ENCODE measurements at places on chromosomes 5 and 9. TPM values are rescaled to one million over a fixed set of nuclear protein-coding genes. Genes with fewer than 3 reads are reported as not detected.

The PCDHB4 gene
- total RNA-seq: 2.3 TPM

The XRCC4 gene
- total RNA-seq: 12.0 TPM

The FOXI1 gene
- total RNA-seq: not detected

The CCDC171 gene
- 2.8 TPM for total RNA-seq

The CDH10 gene
- total RNA-seq: 0.22 TPM

The OCLN gene
- total RNA-seq: 70.6 TPM

The RGS3 gene
- 16.6 TPM for total RNA-seq

The NOTCH1 gene
- 76.7 TPM for total RNA-seq

The PCDHA5 gene
- total RNA-seq: 0.85 TPM

The GABRA1 gene
- total RNA-seq: 0.48 TPM

DNA sequence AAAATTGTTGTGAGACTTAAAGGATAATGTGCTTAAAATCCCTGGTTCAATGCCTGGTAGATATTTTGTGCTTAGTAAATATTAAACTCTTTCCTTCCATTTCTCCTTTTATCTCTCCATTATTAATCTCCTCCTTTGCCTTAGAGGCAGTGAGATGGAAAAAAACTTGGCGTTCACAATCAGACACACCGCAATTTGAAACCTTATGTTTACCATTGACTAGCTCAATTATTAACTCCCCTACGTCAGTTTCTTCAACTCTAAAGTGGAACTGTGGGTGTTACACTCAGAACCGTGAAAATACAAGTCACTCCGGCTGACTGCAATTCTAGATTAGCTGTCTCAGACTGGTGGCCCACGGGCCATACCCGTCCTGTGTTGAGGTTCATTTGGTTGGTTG, 327.2 kb downstream of the DEPDC1B start:
- no peak for DNase-seq

DNA sequence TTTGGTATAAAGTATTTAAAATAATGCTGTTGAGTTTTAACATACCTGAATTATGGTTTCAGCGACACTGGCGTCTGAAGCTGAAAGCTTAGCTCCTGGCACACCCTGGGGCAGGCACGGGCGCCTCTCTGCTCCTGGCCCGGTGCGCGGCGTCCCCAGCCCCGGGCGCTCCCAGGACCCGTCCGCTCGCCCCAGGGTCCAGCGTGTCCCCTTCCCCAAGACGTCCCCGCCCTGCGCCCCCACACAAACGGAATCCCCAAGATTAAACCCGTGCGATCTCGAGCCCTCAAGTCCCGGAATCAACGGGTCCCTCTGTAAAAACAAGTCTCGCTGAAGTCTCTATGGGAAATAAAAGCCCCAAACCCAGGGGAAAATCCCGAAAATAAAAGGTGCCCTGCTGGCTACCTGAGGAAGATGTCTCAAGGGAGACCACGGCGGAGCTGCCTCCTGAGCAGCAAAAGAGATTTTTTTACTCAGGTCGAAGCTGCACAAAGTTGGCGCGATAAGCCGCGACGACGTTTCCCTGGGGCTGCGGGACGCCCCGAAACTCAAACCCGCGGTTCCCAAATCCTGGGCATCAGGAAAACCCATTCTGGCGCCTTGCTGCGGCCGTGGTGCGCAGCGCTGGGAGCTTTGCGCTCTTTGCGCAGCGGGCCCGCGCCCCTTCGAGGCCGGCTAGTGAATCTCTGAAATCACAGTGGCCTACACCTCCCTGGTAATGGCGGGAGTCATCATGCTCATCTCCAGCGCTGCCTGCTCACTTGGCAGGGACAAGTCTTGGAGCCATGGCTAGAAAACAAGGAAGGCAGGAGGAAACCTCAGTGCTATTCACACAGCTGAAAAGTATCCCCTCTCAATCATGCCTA, 6.3 kb upstream of the IFNA8 start:
- peak; percentile 71 for DNase-seq

DNA sequence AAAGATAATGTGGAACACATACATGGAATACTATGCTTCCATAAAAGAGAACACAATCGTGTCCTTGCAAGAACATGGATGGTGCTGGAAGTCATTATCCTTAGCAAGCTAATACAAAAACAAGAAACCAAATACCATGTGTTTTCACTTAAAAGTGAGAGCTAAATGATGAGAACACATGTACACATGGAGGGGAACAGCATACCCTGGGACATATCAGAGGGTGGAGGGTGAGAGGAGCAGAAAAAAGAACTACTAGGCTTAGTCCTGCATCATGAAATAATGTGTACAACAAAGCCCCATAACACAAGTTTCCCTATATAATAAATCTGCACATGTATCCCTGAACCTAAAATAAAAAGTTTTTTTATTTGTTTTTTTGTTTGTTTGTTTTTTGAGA, 855.5 kb upstream of the NUDT12 start:
- DNase-seq: no peak

- DNase-seq: no peak
Measured at GRCh38 chr5:61215996-61216395, 53.7 kb upstream of the SMIM15 start.

- DNase-seq: no peak
Measured at GRCh38 chr5:101024299-101024698, 121.2 kb upstream of the ST8SIA4 start.

GRCh38 chr9:121667214-121667613, 15.8 kb downstream of the DAB2IP start:
- no peak for DNase-seq

GRCh38 chr9:26158631-26159150, 480.4 kb upstream of the TUSC1 start:
- no peak for DNase-seq

DNA sequence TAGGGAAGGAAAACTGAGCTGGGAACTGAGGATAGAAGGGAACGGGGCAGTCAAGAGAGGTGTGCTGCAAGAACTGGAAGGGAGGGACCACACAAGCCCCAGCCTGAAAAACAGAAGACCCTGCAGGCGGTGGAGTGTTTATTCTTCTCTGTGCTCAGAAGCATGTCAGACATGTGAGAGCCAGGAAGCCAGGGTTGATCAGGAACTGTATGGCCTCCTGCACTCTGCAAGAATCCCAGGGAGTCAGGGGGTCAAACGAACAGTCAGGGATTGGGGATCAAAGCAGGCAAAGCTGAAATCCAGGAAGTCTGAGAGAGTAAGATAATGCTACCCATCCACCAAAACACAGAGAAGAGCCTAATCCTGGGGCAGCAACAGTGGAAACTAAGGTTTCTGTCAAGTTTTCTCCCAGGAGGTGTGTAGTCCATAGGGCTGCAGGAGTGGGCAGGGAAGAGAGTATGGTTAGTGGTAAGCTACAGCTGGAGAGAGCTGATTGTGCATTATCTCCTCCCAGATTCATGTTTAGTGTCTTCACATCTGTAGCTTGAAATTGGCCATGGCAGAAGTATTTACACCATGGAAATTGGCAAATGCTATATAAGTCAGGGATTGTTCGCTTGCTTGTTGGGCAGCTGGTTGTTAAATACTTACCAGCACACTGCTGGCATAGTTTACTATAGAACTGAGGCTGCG, 115.4 kb upstream of the SLC44A1 start:
- DNase-seq: no peak

- DNase-seq: no peak
Measured at GRCh38 chr9:88776717-88777497, 214.4 kb upstream of the S1PR3 start.

DNA sequence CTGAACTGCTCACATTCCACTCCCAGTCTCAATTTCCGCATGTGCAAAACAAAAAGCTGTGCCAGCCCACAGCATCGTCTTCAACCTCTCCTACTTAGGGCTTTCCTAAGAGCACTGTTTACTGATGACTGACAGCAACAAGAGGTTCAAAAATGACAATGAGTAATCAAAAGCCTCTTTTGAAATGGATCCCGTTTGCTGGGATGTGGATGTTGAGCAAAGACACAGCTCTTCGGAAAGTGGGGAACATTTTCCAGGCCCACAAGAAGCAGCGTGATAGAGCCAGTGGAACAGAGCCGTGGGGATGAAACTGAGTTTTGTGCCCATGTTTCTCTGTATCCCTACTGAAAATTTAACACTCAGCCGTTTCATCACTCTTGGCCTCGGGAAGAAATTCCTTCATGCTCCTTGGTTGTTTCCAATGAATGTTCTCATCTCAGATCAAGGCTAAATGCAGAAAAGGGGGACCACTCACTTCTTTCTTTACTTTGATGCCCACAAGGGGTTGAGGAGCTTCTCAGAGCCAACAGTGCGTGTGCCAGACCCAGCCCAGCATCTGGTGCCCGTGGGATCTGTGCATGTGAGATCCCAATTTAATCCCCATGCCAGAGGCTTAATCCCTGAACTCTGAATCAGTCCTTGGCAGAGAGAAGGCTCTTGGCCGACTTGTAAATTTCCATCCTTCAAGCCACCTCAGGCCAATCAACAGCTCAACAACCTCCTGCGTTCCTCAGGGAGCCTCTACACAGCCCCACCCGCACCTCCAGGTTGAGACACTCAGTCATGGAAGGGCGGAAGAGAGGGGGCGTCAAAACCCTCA, 230.2 kb upstream of the DAPK1 start:
- DNase-seq: no peak

GRCh38 chr5:136028782-136029742, at the start of gene TGFBI:
Gene TGFBI (plus strand): TSS chr5:136028988. CDS start chr5:136029056, 68 bp downstream.
- DNase-seq: peak; percentile 72

DNA sequence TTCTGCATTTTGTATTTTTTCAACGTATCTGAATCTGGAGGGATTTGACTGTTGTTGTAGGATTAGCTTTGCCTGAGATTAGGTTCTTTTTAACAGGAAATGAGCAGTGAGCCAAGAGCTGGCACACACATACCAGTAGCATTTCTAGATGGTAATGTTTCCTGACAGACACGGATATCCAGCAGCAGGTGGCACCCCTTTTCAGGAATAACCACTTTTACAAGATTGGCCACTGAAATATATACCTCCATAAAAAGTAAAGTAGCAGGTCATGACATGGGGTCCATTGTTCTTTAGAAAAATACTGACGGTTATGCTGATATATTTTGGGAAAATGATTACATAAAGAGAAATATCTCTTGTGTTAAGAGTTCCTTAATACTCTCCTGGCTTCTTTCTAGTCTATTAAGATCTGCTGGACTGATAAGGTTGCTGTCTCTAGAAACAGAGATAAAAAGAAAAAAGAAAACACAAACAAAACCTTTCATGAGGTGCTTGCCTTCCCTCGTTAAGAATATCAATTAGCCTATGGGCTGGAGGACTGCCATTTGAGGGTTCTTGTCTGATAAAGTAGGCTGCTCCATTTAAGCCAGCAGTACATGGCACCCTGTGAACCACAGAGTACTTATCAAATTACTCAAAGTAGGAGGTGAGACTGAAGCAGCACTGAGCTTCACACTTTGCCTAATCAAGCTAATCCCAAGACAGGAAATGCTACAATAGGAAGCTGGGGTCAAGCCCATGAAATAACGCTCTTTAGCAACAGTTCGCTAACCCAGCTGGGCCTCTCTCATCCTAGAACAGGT, 101.6 kb upstream of the PCA3 start:
- no peak for DNase-seq

DNA sequence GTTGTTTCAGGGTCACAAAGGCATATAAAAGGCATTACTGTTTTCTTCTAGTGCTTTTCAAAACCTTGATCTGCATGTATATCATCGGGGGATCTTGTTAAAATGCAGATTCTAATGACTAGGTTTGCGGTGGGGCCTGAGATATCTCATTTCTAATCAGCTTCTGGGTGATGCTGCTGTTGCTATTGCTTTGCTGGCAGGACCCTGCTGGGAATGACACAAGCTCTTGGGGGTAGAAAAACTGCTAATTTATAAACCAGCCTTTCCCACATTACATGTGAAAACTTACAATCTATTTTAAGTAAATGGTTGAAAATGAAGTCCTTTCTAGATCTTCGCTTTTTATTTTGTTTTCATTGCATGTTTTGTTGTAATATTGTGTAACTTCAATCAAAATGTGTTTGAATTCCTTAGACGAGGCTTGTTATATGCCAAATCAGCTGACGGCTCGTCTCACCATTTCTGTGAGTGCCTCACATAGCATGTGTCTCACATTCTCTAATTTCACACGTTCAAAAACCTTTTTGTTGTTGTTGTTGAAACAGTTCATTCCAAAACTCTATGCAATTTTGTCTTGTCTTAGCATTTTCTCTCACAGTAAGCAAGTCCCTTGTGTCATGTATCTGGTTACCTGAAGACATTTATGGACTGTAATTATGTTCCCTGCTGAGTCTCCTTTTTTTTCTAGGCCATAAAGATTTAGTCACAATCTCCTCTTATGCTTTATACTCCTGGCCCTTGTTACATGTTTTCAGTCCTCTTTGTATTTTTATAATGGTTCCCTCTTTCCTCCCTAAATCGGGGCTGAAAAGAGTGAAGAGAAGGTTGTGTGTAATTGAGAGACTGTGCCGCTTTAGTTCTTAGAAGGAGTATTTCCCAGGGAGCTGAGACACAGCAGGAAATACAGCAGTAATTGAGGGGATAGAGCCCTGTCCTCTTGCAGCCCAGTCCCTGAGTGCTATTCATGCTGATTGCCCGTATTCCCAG, 521.0 kb upstream of the SEMA6A start:
- DNase-seq: no peak

GRCh38 chr5:133243196-133243595, 191.4 kb downstream of the HSPA4 start:
- DNase-seq: no peak

- DNase-seq: no peak
Measured at GRCh38 chr9:133637451-133638055, 1.4 kb downstream of the DBH start.

DNA sequence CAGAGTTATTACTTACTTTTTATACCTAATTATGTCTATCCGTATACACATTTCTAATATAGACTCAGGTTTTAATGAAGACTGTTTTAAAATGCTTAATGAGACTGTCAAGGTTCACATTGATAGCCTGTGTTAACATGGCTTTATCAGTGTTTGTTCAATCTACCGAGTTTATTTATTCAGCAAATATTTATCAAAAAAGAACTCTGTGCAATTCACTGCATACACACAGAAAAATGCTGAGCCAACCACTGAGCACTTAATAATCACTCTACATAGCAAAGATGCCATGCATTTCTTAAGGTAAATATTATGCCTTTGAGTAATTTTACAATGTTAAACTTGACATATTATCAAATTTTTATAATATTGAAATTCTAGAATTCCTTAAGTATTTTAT, 428.2 kb downstream of the ANXA1 start:
- no peak for DNase-seq

GRCh38 chr9:135939351-135940265, 21.6 kb downstream of the UBAC1 start:
- DNase-seq: no peak

- DNase-seq: no peak
Measured at GRCh38 chr9:87350915-87351314, 146.8 kb upstream of the DAPK1 start.
